NCI-H446 (cell line): ENCODE measurements at places on chromosomes 2 and 18.

DNA sequence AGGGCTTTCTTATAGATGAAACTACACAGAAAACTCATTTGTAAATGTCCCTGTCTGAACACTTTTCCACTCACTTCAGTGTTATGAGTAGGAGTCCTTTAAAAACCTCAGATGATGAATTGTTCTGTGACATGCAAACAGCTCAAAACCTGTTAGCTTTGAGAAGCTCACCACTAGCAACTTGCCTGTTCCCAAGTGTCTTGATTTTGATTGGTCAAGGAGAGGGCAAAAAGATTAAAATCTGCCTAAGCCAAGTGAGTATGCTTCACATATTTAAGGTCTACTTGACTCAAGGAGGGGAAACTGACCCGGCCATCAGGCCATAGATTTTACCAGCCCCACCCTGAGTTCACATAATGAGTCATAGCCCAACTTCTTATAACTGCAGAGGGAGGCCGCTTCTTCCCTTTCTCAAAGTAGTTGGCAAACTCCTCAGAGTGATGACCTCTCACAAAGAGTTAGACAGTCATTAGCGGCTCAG lies 45.2 kb upstream of the MEIS1 start:
- DNase-seq, result no peak

- DNase-seq, result no peak
Measured at GRCh38 chr18:55522011-55522410, 66.0 kb downstream of the TCF4 start.

DNA sequence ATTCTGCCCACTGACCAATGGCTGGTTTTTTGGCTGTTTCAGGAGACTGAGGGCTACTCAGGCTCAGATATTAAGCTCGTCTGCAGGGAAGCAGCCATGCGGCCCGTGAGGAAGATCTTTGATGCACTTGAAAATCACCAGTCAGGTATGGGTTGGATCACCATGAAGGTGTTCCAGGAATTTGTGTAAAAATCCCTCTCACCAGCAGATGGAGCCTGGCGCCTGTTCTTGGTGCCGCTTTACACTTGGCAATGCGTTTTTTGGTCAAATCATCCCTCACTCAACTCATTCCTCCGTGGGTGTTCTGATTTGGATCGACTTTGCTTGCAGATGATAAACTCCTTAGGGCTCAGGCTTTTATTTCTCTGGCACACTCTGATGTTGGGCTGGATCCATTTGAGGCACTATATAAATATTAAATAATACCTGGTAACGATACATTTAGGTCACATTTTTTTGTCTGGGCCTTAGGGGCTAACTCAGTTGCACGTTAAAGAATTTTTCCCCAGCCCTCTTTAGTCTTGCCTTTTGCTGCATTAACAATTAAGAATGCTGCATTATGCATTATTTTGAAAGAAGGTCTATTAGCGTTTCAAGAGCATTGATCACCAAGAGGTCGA lies 50.0 kb downstream of the HDHD2 start:
- peak; percentile 53 for DNase-seq

GRCh38 chr2:42229949-42230348 lies 60.8 kb downstream of the EML4 start:
- DNase-seq, result no peak

DNA sequence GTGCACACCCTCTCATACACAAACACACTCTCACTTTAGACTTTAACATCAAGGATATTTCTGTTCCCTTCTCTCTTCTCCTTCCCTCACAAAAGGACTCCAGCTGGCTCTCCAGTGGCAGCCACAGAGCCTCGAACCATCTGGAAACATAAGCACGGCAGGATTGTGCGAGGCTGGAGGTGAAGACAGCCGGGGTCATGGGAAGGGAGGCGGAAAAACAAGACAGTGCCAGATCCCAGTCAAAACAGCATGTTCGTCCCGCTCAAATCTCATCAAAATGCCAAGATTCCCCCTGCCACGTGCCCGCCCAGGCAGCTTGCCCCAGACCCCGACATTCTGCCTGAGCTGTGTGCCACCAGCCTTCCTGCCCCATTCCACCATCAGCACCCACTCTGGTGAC lies 180.3 kb downstream of the ZBTB7C start:
- no peak for DNase-seq

GRCh38 chr18:75071866-75072671 lies 136.9 kb downstream of the PTGR3 start:
- no peak for DNase-seq

DNA sequence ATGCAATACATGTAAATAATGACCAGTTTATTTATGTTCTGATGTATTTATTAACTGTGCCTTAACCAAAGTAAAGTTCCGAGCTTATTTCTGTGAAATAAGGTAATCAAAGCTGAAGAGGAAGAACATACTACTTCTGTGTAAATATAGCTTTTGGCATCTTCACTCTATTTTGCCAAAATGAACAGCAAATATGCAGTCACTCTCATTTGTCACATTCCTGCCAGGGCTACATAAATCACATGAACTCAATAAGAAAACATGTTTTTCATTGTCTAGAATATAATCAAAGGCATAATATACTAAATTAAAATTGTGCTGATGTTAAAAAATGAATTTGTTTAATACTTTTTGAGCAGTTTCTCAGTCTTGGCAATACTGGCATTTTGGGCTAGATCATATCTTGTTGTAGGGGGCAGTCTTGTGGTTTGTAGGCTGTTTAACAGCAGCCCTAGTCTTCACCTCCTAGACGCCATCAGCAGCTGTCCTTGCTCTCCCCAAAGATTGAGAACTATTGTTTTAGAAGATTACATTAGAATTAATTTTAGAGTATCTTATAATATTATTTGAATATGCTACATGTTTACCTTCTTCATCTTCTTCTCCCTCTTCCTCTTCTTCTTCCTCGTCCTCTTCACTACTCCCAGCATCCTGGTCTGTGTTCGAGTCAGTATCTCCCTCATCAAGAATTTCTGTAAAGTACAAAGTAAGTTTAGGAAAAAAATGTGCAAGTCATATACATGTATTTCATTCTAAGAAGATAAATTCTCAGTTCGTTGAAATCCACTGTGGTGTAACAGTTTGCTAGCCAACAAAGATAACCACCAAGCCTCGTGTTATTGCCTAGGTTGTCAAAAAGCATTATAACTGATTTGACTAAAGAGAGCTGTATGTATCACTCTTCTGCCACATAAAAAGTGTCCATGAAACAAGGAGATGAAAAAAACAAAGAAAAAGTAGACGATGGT lies 41.5 kb downstream of the CWC22 start:
- DNase-seq, result no peak

GRCh38 chr2:61762292-61762691 lies 91.6 kb downstream of the FAM161A start:
- DNase-seq, result no peak
